Activated naive CD4-positive, alpha-beta T cell (primary cell): ENCODE measurements at places on chromosomes 5 and 9.

DNA sequence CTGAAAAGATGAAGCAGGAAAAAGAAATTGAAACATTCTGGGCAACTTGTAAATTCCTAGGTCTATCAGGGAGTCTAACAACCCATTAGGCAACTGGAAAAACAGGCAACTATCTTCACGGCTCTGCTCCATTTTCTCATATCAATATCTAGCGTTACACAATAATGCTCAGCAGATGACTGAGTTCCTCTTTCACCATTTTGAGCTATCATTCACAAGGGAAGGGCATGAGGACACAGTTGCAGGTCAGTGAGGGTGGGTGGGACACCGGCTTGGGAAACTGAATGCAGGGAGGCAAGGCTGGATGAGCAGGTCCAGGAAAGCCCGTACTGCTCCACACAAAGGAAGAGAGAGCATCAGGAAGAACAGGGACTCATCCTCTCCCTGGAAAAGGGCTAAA lies 67.0 kb downstream of the FRMD3 start:
- no peak for DNase-seq

DNA sequence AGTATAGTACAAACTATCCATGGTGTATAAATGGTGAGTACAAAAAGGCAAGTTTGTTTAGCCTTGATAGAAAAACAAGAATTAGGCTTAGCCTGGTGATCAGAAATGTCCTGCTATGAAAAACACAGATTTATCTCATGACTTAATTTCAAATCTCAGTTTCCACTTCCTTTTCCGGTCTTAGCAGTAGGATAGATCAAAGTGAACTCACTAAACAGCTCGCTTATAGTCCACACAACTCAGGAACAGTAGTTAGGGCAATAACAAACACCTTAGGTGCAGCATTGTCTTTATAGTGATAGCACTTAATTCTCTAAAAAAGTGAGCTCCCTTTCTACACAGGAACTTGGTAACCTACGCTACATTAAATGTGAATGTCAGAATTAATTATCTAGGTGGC lies 11.4 kb downstream of the GOLGA1 start:
- DNase-seq, result no peak

GRCh38 chr5:140358738-140359310 lies 1.2 kb upstream of the SLC4A9 start:
- no peak for DNase-seq

- no peak for DNase-seq
Measured at GRCh38 chr5:135183464-135183863, 149.4 kb upstream of the PITX1 start.

GRCh38 chr9:81032831-81033230 lies 656.5 kb downstream of the TLE1 start:
- DNase-seq, result no peak

GRCh38 chr9:106102821-106103220 lies 408.5 kb downstream of the TMEM38B start:
- DNase-seq, result no peak

DNA sequence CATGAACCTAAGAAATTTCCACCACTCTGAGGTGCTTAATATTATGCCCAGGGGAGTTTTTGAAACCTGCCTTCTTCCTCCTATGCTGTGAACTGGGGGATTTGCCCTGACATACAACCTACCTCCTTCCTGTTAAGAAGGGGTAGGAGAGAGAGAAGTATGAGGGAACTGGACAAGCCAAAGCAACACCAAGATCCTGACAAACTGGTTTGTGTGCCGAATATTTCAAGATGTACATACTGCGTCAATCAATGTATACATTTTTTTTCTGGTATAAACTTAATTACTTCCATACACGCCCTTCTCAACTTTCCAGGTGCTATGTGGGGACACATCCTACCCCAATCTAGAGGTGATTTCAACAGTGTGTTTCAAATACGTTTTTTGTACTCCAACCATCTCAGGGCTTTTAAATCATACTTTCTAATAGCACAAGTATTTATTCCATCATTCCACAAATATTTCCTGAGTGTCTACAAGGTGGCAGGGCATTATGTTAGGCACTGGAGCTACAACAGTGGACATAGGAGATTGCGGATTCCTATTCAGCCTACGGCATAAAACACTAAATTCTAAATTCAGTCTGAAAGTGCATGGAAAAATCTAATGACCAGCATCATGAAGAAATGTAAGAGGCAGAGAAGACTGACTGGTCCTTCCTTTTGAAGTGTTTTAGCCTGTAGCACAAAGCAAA lies 70.1 kb upstream of the IFNK start:
- DNase-seq, result no peak

GRCh38 chr5:158808542-158808941 lies 291.2 kb downstream of the EBF1 start:
- DNase-seq, result no peak

GRCh38 chr5:178237431-178238312 lies 5.1 kb upstream of the PHYKPL start:
- DNase-seq, result no peak
